Regular cardiac myocyte (primary cell): ENCODE measurements at places on chromosomes 3 and 15. TPM values are rescaled to one million over a fixed set of nuclear protein-coding genes. Genes with fewer than 3 reads are reported as not detected.

The NKTR gene
- total RNA-seq = 33.5 and 52.4 TPM in 2 replicates

The LRRN1 gene
- under 0.01 TPM in 2 replicates for total RNA-seq

The CKMT1A gene
- total RNA-seq = not detected in 2 replicates

The GP9 gene
- total RNA-seq = not detected in 2 replicates

The PTH1R gene
- 0.38 and 0.85 TPM in 2 replicates for total RNA-seq
